ENCODE measurements at places on chromosomes 6 and 20.

- DNase-seq, result no peak
These were observed 4.0 kb upstream of the ZMYND8 start for GRCh38 chr20:47360297-47361056.

GRCh38 chr6:149045404-149045803 lies 272.1 kb upstream of the TAB2 start:
- no peak for DNase-seq

DNA sequence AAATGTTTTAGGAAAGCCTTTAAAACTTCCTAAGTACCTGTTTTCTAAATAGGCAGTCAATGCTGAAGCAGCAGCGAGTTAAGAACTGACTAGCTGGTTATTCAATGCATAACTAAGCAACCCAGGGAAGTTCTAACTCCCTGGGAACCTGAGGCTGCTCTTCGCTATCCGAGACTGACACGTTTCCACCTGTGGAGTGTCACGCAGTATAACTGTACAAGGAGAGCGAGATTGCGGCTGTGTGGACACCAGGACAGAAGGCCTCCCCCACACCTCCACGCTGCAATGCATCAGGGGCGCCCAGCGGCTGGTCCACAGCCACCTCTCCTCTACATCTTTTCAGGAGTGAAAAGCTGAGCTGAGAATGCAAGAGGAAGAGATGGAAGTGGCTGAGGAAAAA lies 8.0 kb downstream of the PXDC1 start:
- DNase-seq, result no peak

DNA sequence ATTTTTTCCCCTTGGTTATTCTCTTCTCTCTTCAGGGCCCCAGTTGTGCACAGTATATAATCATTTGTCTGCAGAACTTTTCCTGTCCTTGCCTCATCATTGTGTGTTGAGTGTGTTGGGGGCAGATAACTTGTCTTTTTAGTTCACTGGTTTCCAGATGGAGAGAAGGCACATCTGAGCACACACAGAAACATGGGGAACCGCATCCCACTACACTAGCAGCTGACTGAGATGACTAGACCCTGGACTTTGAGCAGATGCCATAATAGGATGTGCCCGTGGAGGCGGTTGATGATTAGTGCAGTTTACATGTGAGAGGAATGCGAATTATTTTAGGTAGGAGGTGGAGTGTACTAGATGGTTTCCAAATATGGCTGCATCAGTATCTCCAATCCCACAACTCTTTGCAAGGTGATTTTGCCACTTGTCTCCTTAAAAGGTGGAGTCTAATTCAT lies 26.5 kb upstream of the SH3BGRL2 start:
- DNase-seq, result no peak

- DNase-seq, result no peak
These were observed 67.4 kb upstream of the SMIM28 start for GRCh38 chr6:138310294-138310693.
